ENCODE measurements at places on chromosomes 13 and 19.
A peak's percentile ranks its signal among the peaks of the same experiment; 100 is the strongest.

DNA sequence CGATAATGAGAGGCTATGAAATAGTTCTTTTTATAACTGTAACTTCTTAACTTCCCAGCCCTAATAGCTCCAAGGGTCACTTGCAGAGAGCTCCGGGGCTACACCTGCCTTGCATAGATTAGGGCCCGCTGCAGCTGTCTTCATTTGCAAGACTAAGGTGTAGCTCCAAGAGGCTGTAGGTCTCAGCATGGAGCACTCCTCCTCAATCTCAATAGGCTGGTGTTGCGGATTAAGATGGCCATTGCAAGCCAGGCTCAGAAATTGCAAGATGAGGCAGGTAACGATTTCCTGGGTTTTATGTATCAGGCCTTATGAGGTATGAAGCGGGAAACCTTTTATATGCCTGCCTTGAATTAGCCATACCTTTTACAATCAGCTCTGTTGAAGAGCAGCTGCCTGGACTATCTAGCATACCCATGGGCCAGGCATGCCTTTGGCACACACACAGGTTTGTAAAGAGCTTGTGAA lies 185.7 kb downstream of the TM9SF2 start:
- DNase-seq = no peak

DNA sequence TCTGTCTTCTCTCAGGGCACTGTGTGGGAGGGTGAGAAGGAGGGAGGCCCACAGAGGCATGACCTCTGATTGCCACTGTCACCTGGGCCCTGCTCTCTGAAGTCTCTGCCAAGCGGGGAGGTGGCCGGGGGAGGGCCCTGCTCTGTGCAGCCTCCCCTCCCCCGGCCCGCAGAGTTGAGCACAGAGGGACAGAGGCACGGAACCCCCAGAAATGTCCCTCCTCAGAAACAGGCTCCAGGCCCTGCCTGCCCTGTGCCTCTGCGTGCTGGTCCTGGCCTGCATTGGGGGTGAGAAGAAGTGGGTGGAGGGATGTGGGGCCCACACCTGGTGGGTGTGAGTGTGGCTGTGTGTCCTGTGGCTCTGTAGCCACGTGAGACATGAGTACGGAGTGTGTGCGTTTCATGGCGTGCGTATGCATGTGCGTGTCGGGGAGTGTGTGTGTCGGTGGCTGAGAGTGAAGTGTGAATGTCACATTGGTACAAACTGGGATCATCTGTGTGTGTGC lies at the start of gene APOC4:
TSS of gene APOC4 (plus strand) at position 171 of the 505 bp plus-strand sequence. CDS start at position 212, 41 bp downstream.
- peak; percentile 92 for DNase-seq

GRCh38 chr13:100608906-100609305 lies 20.3 kb upstream of the GGACT start:
- DNase-seq = no peak

DNA sequence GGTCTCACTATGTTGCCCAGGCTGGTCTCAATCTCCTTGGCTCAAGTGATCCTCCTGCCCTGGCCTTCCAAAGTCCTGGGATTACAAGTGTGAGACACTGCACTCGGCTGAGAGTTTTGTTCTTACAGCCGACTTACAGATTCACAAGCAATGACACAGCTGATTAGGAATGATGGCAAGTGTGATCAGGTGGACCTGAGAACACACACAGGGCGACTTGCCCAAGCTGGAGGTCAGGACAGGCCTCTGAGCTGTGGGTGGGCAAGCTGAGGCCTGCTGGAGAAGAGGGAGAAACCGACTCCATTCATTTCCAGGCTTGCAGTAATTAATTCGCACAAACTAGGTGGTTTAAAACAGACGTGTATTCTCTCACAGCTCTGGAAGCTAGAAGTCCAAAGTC lies 8.1 kb upstream of the ATG4D start:
- DNase-seq = no peak

GRCh38 chr19:6837525-6837924 lies 49.9 kb upstream of the ADGRE1 start:
- DNase-seq = no peak

Measured in left lobe of liver (tissue), 2 donors.